ENCODE measurements at places on chromosomes 13 and 19.

- no peak for DNase-seq
Measured at GRCh38 chr13:111971891-111972780, 94.8 kb upstream of the SOX1 start.

DNA sequence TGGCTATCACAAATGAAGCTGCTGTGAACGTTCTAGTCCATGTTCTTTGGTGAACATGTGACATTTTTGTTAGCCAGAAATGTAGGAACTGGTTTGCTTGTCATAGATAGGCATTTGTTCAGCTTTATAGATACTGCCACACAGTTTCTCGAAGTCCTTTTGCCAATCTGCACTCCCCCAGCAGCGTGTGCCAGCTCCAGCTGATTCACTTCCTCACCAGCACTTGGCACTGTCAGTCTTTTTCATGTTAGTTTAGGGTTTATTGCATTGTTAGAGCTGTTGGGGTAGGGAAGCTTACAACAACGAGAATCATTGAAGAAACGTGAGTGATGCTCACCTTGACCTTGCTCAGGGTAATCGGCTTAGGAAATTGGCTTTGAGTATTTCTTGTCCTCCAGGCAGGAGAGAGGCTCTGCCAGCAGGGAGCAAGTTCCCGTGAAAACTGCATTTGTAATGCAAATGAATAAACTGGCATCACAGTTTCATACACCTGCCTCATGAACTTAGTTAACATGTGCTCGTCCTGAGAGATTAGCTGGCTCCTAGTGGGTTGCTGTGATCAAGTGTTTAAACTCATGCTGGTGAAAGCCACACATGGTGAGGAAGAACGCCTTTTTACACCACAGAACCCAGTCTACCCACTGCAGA lies 83.9 kb downstream of the ING1 start:
- DNase-seq, result peak; percentile 53

DNA sequence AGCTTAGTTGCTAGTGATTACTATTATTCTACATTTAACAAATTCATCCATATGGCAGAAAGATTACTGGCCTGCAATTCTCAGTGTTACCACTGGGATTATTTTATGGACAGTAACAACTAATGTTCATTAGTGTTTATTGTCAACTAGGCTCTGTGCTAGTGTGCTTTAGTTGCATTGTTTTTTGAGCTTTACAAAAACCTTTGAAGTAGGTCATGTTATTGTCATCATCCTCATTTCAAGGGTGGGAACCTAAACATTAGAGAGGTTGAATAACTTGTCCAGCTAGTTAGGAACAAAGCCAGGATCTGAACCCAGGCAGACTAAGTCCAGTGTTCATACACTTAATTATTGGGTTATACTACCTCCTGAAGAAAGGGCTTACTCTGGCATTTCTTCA lies 27.8 kb upstream of the TDRD3 start:
- peak; percentile 6 for DNase-seq

GRCh38 chr19:15123900-15124299 lies 16.7 kb downstream of the SYDE1 start:
- DNase-seq, result no peak

DNA sequence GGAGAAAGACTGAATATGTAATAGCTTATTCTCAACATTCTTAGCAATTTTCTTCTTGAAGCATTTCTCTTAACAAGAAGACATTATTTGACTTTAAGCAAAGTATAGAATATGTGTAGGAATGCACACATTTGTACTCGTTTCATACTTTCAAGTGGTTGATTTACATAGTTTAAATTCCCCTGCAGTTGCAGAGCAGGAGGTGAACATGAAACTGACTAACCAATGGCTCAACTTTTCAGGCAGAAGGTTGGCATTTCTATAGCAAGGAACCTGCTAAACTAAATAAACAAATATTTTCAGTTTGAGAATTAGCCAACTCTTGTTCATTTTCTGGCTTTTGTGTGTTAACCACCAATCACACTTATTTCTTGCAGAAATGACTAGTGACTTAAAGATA lies 145.4 kb upstream of the MYO16 start:
- DNase-seq, result no peak

- DNase-seq, result no peak
Measured at GRCh38 chr19:362154-362553, 17.6 kb upstream of the MIER2 start.

GRCh38 chr19:53982001-53982451 lies 9.4 kb upstream of the CACNG6 start:
- no peak for DNase-seq

DNA sequence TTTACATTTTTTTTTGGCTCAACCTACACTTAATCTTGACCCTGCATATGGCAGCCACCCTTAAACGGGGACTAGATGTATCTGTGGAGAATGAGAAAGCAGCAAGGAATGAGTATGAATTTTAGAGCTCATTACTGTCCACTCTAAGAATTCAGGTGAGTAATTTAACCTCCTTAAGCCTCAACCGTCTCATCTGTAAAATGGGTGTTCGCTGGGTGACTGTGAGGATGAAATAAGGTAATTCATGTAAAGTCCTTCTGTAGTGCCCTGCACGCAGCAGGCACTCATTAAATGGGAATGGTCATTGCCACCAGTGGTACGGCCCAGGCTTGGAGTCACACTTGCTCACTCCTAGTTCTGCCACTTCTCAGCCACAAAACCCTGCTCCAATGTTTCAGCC lies 135.3 kb downstream of the CACNA1A start:
- no peak for DNase-seq

GRCh38 chr13:79533781-79534400 lies 52.9 kb downstream of the NDFIP2 start:
- DNase-seq, result peak; percentile 47

DNA sequence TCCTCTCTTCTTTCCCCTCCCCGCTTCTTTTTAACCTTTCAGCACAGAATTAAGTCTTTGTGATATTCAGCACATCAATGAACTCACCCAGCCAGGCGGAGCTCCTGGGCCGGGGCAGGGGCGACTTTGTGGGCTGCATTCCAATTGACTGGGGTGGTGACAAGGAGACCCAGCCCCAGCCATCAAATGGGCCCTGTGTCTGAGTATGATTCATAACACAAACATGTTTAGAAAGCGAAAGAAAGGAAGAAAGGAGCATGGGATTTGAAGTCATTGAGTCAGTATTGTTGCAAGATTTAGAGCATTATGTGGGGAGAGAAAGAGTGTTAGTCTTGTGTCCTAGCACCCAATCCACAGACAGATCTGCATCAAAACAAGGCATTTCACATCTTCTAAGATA lies 185.3 kb downstream of the LHFPL6 start:
- DNase-seq, result peak; percentile 57

GRCh38 chr19:10093295-10094186 lies 7.4 kb downstream of the SHFL start:
- DNase-seq, result no peak

GRCh38 chr13:42152495-42152894 lies 104.0 kb downstream of the DGKH start:
- no peak for DNase-seq

DNA sequence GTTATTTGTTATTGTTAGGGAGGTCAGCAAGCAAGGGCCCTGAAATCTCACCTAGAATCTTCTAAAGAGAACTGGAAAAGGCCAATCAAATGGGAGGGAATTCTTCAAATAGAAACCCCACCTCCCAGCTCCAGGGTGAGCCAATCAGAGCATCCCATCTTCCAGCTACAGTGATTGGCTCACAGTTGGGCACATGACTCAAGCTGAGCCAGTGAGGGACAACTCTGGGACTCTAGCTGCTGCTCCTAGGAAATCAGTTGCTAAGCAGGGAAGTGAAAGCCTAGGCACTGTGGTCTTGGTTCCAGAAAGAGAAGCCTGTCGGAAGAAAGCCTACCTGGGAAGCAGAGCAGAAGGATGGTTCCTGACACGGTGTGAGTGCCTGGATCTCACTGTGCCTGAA lies 13.4 kb downstream of the TM6SF2 start:
- no peak for DNase-seq

DNA sequence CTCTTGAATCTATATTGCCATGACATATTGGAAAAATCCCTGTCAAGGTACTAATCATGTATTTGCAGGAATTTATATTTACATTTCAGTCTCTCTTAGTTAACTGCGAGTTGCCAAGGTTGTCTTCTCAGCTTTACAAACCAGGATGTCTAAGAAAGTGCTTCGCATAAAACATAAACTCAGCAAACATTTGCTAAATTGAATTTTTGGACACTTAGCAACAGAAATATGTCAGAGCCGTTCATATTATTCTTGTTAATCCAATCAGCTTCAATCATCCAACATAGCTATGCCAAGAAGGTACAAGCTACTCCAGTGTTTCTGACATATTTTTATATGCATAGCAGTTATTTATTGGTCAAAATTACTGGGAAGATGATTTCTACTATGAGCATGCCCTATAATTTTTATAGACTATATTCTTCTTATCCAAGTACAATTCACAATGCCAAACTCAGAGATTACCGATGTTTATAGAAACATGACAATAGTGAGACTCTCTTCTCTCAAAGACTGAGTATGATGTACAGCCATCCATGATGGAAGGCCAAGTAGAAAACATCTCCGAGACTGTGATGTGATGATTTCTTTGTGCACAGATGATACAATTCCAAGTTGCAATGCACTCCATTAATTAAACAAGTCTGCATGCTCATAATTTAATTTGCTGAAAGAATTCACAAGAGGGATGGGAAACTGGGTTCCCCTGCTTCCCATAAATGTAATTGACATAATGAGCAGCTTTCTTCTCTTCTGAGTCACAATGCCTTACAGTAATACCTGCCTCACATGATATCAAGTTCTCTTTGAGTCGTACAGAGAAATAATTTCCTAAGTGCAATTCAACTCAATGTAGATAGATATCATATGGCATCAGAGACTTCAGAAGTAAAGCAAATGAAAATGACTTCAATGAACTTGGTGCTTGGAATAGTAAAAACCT lies 776.3 kb downstream of the EFNB2 start:
- DNase-seq, result no peak

GRCh38 chr13:75521956-75522355 lies 15.7 kb downstream of the COMMD6 start:
- no peak for DNase-seq

- DNase-seq, result no peak
Measured at GRCh38 chr13:112641456-112642089, 48.3 kb upstream of the ATP11A start.

GRCh38 chr19:2138061-2138728 lies 13.2 kb downstream of the AP3D1 start:
- DNase-seq, result no peak

- DNase-seq, result peak; percentile 28
Measured at GRCh38 chr19:30719189-30719998, 347.2 kb downstream of the ZNF536 start.

- DNase-seq, result no peak
Measured at GRCh38 chr13:39284801-39285388, 246.6 kb downstream of the NHLRC3 start.

GRCh38 chr19:14059093-14059480 lies 2.8 kb downstream of the PALM3 start:
- no peak for DNase-seq

All from fibroblast of the aortic adventitia (primary cell).